ENCODE measurements at places on chromosomes 2 and 18.

DNA sequence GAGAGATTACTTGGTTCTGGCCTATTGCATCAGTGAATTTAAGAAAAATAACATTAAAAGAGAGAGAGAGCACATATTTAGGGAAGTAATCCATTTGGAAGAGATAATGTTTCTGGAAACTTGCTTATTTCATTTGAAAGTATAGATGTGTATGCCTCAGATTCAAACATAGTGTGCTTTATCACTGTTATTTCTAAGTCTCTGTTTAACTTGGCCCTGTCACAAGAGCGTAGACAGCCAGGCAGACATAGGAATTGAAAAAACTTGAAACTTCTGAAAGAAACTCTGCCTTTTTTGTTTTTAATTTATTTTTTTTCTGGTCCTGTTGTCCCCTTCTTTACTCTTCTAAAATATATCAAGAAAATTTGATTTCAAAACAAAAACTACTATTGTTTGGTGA is 849.1 kb downstream of the CNTNAP5 start:
- no peak for DNase-seq

GRCh38 chr2:168145426-168146310 is 101.7 kb downstream of the STK39 start:
- no peak for DNase-seq

GRCh38 chr2:138827426-138828054 is 47.4 kb upstream of the NXPH2 start:
- DNase-seq, result peak; percentile 5

- no peak for DNase-seq
Measured at GRCh38 chr2:170887496-170887895, 41.6 kb upstream of the GORASP2 start.

DNA sequence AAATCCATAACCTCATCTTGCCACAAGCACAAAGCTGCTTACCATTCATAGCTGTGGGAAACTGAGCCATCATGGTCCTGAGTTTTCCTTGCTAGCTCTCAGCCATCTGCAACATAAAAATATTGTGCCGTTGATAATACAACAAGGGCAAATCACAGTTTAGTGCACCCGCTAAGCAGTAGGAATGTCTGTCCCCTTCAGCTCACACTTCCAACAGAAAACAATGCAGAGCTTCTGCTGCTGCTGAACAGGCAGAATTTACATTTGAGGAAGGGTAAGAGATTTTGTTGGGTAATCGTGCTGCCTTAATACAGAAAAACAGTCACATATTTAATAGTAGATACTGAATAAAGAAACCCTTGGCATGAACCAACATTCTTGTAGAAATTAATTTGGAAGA is 32.3 kb downstream of the ITSN2 start:
- no peak for DNase-seq

DNA sequence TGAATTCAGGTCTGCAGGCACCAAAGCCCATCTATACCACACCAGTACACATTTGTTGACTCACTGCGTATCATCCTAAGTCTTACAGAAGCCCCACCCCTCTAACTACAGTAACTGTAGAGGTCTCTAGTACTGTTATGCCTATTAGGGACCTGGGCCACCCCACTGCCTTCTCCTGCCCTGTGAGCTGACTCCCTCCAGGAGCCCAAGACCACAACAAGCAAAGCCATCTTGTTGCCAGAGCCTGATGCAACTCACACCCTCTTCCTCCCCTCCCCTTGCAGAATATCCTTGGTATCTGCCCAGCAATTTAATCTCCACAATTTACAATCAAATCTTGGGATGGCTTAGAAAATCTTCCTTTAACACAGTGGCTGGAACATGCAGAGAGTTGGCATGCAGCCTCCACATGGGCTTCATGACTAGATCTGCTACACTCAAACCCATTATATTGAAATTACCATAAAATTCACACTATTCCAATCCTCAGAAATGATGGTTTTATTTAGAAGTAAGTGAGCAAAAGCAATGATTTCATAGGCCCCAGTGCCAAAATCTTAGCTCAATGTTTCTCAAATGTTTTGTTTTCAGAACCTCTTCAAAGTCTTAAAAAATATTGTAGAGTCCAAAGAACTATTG is 17.7 kb upstream of the CYP1B1 start:
- no peak for DNase-seq

DNA sequence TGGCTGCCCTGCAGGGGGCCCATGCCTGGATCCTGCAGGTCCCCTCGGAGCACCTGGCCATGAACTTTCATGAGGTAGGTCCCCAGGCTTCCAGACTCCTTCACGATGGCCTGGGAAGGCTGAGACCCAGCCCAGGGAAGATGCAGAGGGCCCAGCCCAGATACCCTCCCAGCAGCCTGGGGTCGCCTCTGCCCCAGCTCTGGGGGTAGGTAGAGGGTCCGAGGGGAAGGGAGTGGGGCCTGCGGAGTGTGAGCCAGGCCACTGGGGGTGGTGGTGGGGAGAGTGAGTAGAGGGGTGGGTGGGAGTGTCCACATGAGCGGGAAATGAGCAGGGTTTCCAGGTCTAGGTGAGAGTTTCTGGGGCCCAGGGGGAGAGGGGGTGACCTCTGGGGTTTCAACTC is 1.2 kb upstream of the CHRND start:
- no peak for DNase-seq

DNA sequence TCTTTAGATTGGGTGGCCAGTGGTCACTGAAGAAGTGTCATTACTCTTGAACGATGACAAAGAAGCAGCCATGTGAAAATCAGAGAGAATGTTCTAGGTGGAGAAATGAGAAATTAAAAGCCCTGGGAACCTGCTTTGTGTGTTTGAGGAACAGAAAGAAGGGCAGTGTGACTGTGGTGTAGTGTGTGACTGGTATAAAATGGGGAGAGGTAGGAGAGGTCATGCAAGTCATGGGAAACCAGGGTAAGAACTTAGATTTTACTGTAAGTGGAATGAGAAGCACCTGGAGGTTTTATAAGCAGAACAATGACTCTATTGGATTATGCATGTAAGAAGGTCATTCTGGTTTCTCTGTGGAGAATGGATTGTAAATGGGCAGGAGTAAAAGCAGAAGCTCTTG is 12.2 kb downstream of the ICOS start:
- no peak for DNase-seq

- no peak for DNase-seq
Measured at GRCh38 chr2:189492451-189492850, 51.2 kb downstream of the WDR75 start.

DNA sequence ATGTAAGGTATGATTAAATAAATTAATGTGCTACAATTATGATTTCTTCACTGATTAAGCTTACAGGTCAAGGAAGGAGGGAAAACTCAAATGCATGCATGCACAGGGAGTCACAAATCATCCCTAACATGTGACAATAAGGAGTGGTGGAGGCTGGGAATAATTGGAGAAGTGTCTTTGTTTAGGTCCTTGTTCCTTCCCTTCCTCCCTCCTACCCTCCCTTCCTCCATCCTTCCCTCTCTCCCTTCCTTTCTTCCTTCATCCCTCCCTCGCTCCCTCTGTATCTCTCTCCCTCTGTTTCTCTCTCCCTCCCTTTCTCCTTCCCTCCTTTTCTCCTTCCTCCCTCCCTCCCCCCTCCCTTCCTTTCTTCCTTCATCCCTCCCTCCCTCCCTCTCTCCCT is 337.1 kb downstream of the CTNNA2 start:
- no peak for DNase-seq

- DNase-seq, result no peak
Measured at GRCh38 chr2:102438111-102438510, 15.2 kb downstream of the IL18RAP start.

GRCh38 chr2:46666044-46666679 is 186.8 kb downstream of the TMEM247 start:
- DNase-seq, result no peak

GRCh38 chr2:3305952-3306351 is 71.7 kb downstream of the EIPR1 start:
- DNase-seq, result no peak

DNA sequence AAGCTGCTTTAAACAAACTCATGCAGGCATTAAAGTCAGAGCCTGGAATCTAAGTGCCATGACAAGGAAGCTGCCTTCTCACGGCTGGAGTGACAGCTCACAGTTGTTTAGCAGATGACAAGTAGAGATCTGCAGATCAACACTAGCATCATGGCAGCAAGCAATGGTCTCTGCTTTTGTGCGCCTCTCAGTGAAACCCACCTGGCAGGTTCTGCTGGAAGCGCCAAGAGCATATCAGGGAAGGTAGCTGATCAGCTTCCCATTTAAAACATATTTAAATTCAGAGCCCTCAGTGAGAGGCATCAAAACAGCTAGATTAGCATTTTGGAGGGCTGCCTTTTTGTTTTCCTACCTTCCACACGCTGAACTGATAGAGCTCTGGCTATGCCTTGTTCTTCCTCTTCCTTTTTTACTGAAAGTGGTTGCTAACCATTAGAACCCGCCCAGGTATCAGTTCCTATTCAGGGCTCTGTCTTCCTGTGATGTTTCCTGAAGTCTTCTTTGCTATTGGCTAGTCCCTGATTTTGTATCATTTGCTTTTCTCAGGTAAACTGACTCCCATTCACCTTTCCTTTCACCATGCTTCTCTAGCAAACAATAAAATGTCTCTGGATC is 70.8 kb downstream of the TMEM200C start:
- no peak for DNase-seq

DNA sequence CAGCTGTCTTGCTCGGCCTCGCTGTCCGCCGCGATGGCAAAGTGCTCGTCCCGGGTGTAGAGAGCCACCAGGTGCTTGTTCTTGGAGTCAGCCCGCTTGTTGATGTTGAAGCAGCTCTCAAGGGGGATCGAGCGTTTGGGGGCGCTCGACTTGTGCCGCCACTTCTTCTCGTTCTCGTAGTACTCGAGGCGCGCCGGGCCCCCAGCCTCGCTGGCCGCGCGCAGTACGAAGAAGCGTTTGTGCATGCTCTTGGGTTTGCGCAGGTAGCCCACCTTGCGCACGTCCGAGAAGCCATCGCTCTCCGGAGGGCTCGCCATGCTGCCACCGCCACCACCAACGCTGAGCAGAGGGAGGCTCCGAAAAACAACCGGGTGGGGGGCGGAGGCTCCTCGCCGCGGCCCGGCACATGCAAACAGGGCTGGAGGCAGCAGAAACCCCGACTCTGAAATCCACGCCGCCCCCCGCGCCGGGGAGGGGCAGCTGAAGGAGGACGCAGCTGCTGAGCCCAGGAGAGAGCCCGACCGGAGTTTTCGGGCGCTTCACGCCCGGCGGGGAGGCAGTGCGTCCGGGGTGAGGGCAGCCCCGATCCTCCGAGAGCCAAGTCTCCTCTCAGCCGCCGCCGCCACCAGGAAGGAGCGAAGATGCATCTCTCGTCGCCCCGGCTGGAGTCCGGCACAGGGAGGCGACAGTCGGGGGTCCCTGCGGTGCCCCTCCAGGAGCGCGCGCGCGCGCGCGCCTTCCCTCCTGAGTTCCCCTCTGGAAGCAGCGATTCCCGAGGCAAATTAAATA is 1.0 kb downstream of the IRS1 start:
- DNase-seq, result peak; percentile 54

- DNase-seq, result no peak
Measured at GRCh38 chr2:65161551-65162100, 31.7 kb upstream of the RAB1A start.

GRCh38 chr18:58038063-58038462 is 6.0 kb upstream of the NEDD4L start:
- no peak for DNase-seq

- DNase-seq, result no peak
Measured at GRCh38 chr2:54514822-54515569, 58.9 kb downstream of the SPTBN1 start.

DNA sequence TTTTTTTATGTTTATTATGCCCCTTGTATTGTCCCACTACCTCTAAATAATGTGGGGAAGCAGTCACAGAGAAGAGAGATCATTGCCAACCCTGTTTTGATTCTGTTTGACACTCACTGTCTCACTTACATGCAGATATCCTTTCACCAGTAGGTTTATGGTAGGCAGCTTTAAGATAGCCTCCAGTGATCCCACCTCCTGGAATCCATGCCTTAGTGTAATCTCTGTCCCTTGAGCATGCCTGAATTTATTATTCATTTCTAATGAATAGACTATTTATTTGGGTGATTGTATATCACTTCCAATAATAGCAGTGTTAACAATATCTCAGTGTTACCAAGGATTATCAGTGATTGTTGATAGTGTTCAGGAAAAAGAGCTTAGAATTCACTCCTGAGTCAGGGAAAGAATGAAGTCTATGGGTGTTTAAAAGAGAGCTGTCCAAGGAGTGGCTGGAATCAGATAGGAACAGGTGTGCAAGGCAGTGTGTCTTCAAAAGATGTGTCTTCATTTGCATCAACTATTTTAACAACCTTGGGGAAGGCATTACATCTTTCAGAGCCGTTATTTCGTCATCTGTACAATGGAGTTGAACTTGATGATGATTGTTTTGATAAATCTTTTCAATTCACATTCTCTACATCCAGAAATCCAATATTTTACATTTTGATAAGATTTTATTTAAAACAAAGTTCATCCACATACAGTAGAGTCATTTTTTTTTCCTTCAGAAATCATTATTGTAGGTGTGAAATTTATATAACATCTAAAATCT is 31.9 kb downstream of the PKP4 start:
- DNase-seq, result no peak

- no peak for DNase-seq
Measured at GRCh38 chr2:105890111-105890510, 145.4 kb downstream of the NCK2 start.

GRCh38 chr2:240685771-240686371 is 3.2 kb upstream of the AQP12B start:
- DNase-seq, result no peak

- DNase-seq, result no peak
Measured at GRCh38 chr18:59150236-59150635, 10.6 kb downstream of the SEC11C start.

DNA sequence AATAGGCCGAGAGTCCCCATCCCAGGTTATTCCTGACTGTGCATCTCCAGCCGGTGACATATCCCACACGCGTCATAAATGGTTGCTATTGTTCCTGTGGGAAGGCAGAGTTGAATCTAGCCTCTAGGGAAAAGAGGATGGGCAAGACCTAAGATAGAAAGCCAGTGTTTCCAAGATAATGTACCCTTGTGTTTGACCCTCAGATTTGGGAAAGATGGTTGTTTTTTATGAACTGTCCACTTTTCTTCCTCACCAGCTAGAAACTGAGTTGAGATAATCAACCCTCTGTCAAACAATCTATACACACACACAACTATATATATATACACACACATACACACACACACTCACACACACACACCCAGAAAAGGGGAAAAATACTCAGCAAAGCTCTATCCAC is 131.0 kb downstream of the PRKCE start:
- no peak for DNase-seq
